Hematopoietic multipotent progenitor cell (in vitro differentiated cells): ENCODE measurements at places on chromosomes 7 and 10. TPM values are rescaled to one million over a fixed set of nuclear protein-coding genes. Genes with fewer than 3 reads are reported as not detected.

The LRRC61 gene
- 46.6 TPM for total RNA-seq

- no peak for DNase-seq
These were observed 69.2 kb upstream of the ZRANB1 start for GRCh38 chr10:124872681-124873080.

GRCh38 chr7:140595468-140596092, 45.0 kb downstream of the DENND2A start:
- no peak for DNase-seq

GRCh38 chr10:30422151-30422695, 11.8 kb upstream of the MAP3K8 start:
- DNase-seq = no peak

GRCh38 chr7:30970594-30971094, 6.9 kb downstream of the GHRHR start:
- no peak for DNase-seq

The FAM20C gene
- total RNA-seq = 2.7 TPM

DNA sequence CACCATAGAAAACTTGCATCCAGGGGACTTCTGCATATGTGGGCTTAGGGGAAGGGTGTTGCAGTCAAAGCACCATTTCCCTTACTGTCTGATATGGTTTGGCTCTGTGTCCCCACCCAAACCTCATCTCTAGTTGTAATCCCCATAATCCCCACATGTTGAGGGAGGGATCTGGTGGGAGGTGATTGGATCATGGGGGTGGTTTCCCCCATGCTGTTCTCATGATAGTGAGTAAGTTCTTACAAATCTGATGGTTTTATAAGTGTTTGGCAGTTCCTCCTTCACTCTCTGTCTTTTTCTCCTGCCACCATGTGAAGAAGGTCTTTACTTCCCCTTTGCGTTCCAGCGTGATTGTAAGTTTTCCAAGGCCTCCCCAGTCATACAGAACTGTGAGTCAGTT, 177.4 kb downstream of the ADK start:
- peak; percentile 17 for DNase-seq

- DNase-seq = no peak
These were observed 63.2 kb downstream of the MACC1 start for GRCh38 chr7:20153999-20154398.

The SPAM1 gene
- total RNA-seq = not detected

DNA sequence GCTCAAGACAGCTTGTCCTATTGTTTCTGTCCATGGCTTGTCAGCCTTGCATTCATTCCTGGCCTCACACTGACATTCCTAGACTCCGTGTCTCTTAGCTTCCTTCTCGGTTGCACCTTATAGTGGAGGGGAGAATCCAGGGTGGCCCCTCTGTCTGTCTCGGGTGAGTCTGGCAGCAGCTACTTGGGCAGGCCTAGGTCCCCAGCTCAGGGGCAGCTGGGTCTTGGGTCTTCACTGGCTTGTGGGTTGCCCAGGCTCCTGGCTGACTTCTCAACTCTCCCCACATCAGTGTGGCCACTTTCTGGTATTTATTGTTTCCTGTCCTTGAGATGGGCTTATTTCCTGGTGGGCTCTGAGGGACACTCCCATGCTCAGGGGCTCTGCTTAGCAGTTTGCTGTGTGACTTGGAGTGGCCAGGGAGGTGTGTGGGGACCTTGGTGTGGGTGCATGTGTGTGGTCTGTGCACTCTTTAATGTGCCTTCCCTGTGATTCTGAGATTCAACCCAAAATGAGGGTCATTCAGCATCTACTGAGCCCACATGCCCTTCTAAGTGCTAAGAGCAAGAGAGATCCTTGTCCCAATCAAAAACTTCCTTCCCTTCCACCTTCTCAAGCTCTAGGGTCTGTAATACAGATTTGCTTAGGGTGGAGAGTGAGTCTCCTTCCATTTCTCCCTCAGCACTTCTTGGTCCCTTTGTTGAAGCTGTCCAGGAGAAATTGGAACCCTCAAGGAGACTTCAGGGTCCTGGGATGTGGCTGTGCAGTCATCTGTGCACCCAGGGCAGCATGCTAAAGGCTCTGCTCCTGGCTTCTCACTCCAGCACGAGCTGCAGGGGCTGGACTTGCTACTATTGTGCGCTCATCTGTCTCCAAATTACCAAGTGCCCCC, 20.1 kb downstream of the UPP1 start:
- no peak for DNase-seq
